Hematopoietic multipotent progenitor cell (in vitro differentiated cells): ENCODE measurements at places on chromosomes 6 and 20.

GRCh38 chr6:111992851-111993250, 61.1 kb upstream of the CCN6 start:
- DNase-seq, result peak; percentile 25

GRCh38 chr20:37207171-37207570, 27.8 kb upstream of the MROH8 start:
- no peak for DNase-seq

DNA sequence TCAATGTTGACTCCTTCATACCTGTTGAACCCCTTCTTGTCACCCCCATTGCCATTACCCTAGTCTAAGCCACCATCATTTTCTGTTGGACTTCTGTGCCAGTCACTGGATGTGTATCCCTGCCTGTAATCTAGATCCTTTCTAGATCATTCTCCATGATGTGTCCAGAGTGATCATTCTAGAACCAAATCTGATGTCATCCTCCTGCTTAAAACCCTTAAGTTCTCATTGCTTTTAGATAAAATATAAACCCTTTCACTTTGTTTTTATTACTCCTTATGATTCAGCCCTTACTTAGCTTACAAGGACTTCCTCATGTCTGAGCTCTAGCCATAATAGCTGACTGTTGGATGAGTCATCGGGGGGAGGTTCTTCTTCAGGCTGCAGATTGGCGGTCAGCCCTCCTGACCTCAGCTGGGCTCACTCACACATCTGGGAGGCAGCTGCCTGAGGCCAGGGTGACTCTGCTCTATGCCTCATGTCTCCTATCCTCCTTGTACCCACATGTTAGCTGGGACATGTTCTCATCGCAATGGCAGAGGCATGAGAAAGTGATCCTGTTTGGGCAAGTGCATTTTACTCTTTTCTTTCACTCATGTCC, 287.6 kb downstream of the ESR1 start:
- DNase-seq, result peak; percentile 62

GRCh38 chr6:72446430-72446829, 175.4 kb upstream of the KCNQ5 start:
- no peak for DNase-seq

- DNase-seq, result no peak
Observed at GRCh38 chr6:27591699-27592480, 119.0 kb upstream of the ZNF184 start.

GRCh38 chr6:42550277-42550676, 13.6 kb upstream of the UBR2 start:
- DNase-seq, result no peak

DNA sequence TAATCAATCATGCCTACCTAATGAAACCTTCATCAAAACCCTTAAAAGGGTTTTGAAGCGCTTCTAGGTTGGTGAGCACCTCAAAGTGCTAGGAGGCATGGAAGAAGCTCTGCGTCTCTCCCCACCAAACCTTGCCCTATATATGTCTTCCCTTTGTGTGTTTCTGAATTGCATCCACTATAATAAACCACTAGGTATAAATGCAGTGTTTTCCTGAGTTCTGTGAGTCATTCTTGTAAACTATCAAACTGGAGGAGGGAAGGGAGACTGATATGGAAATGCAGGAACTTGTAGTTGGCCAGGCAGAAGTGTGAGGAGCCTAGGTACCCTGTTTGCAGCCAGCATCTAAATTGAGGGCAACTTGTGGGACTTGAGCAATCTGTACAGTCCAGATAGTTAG, 698.8 kb downstream of the DOK5 start:
- no peak for DNase-seq

- no peak for DNase-seq
Observed at GRCh38 chr20:62377064-62377461, 9.8 kb upstream of the RPS21 start.

GRCh38 chr6:170464524-170464979, 88.6 kb downstream of the PSMB1 start:
- no peak for DNase-seq

DNA sequence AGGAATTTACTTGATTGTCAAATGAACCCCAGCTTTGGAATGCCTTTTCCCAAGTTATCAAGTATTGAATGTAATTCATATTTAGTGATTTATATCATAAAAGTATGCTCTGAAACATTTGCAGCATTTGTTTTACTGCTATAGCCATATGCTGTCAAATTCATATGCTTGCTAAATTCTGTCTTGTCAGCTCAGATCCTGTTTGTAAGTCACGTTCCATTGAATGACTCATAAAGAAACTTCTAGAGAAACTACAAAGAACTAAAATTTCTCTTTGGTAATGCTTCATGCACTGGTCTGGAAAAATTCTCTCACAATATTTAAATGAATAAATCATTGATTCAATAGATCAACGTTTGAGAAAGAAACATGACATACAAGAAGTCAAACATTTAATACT, 445.9 kb downstream of the PHF3 start:
- no peak for DNase-seq

GRCh38 chr6:93293872-93294271, 125.5 kb downstream of the EPHA7 start:
- no peak for DNase-seq

- DNase-seq, result peak; percentile 98
Observed at GRCh38 chr20:63864978-63865640, at the start of gene TPD52L2. TPD52L2 (plus strand) TSS chr20:63865270; CDS start chr20:63865366, 96 bp downstream.

DNA sequence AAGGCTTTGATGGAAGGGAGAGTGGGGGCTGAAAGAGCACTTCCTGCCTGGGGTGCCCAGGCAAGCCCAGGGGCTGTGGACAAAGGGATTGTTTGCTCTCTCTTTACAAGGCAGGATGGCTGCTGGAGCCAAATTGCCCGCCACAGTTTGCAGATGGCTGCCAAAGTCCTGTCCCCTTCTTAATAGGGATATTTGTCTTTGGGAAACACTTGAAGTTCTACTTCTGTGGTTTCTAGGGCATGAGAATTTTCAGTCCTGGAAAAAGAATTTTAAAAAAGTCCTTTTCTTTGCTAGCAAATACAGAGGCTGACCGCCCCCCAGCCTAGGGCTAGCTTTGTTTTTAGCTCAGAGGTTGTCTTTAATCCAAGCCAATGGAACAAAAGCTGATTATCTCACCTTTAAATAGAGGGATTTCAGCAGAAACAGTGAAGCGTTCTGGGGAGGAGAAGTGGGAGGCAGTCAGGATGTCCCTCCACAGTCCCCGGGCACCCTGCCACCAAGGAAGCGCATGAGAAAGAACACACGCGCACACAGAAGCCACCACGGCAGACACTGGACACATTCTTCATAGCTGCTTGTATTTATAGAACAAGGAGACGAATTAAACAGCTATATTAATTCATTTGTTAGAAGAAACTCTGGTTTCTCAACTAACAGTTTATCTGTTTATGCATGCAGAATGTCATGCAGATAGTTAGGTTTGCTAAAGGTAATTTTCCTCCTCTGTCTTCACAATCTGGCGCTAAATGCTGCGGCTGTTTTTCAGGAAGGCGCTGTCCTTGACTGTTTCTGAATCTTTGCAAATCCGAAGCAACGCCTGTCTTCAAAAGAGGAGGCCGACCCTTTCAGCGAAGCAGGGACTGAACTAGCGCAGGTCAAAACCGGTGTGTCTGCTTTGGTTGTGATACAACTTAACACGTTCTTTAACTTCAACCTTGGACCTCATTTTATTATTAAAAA, 736.9 kb downstream of the QKI start:
- no peak for DNase-seq

GRCh38 chr6:139663996-139664395, 289.5 kb upstream of the CITED2 start:
- DNase-seq, result no peak

DNA sequence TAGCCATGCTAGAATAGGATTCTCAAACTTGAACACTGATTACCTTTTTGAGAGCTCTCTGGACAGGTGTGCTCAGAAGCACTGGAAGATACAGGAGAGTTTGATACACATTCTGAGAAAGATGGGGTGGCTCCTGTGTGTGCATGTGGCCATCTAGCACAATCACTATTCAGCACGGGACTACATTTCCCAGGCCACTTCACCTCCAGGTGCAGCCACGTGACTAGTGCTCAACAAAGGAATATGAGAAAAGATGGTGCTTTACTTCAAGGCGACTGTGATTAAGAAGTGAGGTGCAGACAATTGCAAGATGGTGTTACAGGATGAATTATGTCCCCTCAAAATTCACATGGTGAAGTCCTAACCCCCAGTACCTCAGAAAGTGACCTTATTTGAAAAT, 103.8 kb downstream of the BACH2 start:
- DNase-seq, result no peak

DNA sequence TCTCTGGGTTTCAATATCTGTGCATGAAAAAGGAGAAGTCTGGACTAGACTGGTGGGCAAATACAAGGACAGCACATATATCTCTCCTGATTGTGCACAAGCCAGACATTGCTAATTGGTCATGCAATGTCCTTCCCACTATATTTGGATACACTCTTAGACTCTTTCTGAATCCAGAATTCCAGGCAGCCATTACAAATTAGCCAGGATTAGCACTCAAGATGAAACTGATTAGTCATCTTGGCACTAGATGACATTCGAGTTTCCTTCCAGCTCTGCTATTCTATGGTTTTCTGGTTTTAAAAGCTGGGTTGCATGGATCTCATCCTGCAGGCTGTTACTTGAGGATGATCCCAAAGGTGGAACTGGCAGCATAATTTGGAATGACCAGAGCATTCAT, 73.2 kb downstream of the SCP2D1 start:
- DNase-seq, result no peak

- DNase-seq, result no peak
Observed at GRCh38 chr6:53043581-53043980, 21.6 kb upstream of the FBXO9 start.

GRCh38 chr6:152002306-152002705, 194.8 kb downstream of the ESR1 start:
- no peak for DNase-seq

DNA sequence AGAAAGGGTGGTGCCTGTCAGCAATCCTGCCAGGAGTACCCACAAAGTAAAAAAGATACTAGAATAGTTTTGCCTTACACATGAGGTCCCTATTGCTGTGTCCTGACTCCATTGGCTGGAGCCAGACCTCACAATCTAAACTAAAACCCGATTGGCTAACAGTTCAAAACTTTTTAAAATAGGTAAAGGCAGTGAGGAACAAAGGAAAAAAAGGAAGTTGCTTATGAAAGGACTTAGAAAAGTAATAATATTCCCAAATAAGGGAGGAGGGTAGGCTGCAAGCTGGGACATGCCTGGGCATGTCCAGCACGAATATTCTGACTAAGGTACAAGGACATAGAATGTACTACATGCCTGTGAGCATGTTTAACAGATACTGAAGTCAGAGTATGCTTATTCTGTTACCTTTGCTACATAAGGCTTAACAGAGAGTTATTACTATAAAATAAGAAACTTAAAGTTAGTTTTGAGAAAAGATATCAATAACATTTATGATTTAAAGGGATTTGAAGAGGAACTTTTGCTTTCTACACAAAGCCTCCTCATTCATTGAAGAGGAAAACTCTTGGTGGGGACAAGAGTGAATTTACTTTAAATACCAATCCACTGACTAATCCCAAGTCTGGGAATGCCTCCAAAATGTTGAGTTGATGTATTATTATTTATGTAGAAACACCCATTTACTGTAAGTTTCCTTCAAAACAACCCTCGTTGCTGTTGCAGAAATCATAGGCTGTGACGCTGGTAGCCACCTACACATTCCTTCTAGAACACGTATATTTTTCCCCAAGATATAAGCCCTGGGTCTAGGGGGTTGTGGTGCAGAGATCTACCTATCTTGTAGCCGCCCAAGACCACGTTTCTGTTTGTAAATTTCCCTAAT, 8.2 kb upstream of the MTHFD1L start:
- DNase-seq, result no peak

GRCh38 chr6:160238761-160239751, 19.6 kb downstream of the SLC22A2 start:
- no peak for DNase-seq

DNA sequence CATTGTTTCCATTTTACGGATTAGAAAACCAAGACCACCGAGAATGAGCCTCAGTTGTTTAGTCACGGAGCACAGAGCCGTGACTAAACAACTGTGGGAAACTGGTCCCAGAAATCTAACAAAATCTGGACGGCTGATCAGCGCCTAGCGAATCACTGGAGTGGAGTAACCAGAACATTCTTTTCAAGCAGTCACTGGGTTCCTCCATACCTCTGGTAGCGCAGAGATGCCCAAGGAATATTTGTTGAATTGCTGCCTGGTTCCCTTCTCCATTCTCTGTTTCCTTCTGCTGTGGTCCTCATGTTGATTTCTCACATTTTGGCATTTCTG, 62.0 kb downstream of the GPX5 start:
- no peak for DNase-seq

- DNase-seq, result no peak
Observed at GRCh38 chr6:39422238-39422637, 99.7 kb upstream of the KCNK16 start.

- DNase-seq, result no peak
Observed at GRCh38 chr20:16209951-16210361, 363.3 kb downstream of the KIF16B start.

GRCh38 chr6:125233202-125233601, 68.6 kb downstream of the HDDC2 start:
- DNase-seq, result no peak

DNA sequence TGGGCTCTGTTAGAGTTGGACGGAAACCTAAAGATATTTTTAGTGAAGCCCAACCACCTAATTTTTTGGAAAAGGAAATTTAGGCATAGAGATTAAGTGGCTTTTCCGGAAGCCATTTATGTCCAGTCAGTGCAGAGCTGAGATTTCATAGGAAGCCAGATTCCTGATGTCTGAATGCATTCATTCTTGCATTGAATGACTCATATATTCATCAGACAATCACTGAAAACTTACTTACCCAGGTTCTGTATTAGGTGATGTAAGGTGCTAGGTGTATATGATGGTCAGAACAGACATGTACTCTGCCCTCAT, 4.1 kb downstream of the SH3BGRL2 start:
- DNase-seq, result no peak

DNA sequence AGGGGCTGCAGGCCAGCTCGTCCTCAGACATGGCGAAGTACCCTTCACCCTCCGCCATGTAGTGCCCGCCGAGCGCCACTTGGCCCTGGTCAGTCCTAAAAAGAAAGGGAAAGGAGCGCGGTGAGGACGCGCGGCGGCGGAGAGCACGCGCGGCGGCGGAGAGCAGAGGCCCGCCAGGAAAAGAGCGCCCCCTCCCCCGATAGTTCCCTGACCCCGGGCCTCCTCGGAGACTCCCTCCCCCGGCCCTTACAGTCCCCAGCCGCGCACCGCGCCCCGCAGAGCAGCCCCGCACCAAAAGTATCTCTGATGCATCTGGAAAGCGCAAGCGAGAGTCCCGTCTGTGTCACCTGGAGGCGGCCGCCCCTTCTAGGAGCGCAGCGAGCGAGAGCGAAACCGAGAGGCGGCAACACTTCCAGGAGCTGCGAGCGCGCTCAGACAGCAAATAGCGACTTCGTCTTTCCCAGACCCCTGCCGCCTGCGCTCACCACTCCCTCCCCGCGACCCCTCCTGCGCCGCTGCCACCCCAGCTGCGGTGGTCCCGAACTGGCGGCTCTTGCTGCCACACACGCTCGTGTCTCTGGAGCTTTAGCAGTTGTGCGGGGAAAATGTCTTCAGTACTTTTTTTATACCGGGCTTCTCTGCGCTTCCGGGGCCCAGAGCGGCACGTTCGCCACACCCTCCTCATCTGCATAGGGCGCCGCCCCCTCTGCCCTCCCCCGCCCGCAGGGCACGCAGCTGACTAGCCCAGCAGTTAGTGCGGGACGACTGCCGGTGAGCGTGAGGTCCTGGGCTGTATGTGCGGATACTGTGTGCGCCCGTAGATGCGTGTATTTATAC, at the start of gene TENT5A:
Gene TENT5A (minus strand): TSS at position 598 of the 837 bp plus-strand sequence. CDS start 540 bp downstream, at position 58.
- DNase-seq, result peak; percentile 91

GRCh38 chr6:71383901-71384489, 95.4 kb downstream of the OGFRL1 start:
- no peak for DNase-seq
